Nephron progenitor cell (in vitro differentiated cells): ENCODE measurements at places on chromosomes 7 and 10.

DNA sequence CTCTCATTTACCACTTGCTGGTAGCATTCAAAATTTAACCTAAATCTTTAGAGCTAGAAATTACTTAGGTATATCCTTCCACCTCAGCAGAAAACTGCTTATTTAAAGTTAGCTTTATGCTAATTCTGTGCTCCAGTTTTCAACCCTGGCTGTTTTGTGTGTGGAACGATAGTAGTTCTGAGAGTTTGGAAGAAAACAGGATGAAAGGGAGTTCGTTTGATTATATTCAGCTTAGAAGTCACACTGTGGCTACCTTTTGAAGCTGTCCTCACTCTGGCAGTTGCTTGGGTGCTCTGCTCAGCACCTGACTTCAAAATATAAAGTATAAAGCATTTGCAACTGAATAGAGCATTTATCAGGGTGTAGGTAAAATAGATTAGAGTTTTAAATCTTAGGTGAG is 2.6 kb upstream of the ASCC1 start:
- peaks cover 21% of the 10 kb centered on the region for H3K36me3 ChIP-seq
- peaks cover 45% of the 10 kb centered on the region for H3K4me1 ChIP-seq
- peak overlapping the region; percentile 62 for H3K27ac ChIP-seq
- DNase-seq: no peak

DNA sequence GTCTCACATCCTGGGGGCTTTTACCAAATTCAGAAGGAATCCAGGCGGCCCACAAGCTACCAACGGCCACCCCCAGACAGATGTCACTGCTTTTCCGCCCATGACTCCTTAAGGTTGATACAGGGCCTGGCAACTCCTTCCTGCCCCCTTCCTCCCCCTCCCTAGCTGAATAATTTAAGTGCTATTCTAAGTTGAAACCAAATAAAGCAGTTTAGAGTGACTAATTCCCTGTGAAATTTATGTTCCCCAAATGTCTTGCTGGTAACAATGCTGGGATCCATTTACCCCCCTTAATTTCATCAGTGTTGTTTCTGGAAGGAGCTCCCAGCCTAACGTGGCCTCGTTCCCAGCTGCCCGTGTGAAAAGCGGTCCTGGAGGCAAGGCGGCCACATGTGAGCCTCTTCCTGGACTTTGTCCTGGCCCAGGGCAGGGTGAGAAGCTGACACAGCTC is 109.6 kb downstream of the TMEM130 start:
- H3K36me3 ChIP-seq: no peaks in the 10 kb centered on the region
- DNase-seq: no peak
- peaks cover 15% of the 10 kb centered on the region for H3K27me3 ChIP-seq
- no peak overlapping the region for H3K4me3 ChIP-seq
- no peak overlapping the region for H3K27ac ChIP-seq

DNA sequence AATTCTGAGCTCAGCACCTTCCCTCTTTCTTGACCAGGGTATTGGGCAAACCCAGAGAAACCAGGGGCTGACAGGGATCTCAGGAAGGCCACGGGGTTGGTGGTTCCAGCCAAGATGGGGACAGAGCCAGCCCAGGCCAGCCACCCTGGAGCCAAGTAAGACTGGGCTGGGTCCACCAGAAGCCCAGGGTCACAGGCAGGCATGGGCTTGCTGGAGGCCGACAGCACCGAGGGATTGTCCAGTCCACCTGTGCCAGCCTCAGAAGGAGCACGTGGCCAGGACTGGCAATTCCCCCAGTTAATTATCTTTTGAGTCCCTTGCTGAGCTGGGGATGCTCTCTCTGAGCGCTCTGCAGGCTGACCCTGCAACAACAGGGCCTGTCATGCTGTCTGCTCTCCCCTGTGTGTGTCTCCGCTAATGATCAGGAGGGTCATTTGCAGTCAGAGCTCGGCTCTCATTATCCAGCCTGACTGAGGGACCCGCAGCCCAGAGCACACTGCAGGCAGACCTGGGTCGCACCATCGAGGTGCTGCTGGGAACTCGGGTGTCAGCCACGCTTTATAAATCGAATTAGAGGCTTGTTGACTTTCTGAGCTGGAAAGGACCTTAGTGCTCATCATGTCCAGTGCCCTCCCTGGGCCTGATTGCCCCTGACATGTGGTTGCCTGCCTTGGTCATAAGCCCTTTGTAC is 69.5 kb upstream of the PPIF start:
- DNase-seq: no peak
- peaks cover 55% of the 10 kb centered on the region for H3K4me1 ChIP-seq
- no peak overlapping the region for H3K4me3 ChIP-seq
- peak overlapping the region; percentile 64 for H3K27ac ChIP-seq
- peaks cover 46% of the 10 kb centered on the region for H3K36me3 ChIP-seq
- H3K27me3 ChIP-seq: peaks cover 9% of the 10 kb centered on the region

DNA sequence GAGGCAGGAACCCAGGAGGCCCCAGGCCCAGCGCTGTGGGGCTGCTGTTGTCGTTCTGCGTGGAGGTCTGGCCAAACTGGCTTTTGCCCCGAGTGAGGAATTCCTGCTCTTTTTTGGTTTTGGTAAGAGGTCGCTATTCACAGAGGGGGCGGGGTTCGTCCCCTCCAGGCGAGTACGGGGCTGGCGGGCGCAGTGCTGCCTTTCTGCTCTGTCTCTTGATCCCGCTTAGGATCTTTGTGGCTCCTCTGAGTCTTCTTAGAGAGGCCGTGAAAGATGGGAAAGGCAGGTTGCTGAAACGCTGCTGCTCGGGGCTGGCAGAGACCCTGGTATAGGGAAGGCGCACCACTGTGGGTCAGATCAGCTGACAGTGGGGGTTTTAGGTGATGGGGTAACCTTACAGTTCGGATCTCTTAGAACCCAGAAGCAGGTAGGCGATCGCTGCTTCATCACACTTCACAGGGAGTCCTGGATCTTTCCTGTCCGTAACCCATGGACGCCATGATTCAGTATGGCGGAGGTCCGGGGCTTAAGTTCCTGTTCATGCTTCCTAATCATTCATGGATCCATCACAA is 136.7 kb downstream of the KIF20B start:
- H3K36me3 ChIP-seq: no peaks in the 10 kb centered on the region
- no peak for DNase-seq
- H3K27ac ChIP-seq: no peak overlapping the region
- H3K27me3 ChIP-seq: no peaks in the 10 kb centered on the region

DNA sequence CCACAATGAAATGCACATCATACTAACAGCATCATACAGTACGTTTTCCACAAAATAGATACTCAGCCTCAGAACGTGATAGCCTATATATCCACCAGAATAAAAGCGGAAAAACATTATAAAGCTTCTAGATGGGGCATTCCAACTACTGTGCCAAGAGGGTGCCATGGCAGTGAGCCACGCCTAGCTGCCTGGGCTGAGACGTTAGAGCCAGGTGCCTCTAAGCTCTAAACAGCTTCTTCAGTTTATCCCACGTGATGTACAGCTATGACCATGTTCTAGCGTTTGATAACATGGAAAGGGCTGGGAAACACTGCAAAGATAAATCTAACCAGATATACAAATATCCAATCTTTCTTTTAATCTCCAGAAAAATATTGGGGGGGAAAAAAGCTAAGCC is 17.8 kb downstream of the USP6NL start:
- no peak overlapping the region for H3K4me3 ChIP-seq
- peaks cover 20% of the 10 kb centered on the region for H3K36me3 ChIP-seq
- peaks cover 3% of the 10 kb centered on the region for H3K27me3 ChIP-seq

DNA sequence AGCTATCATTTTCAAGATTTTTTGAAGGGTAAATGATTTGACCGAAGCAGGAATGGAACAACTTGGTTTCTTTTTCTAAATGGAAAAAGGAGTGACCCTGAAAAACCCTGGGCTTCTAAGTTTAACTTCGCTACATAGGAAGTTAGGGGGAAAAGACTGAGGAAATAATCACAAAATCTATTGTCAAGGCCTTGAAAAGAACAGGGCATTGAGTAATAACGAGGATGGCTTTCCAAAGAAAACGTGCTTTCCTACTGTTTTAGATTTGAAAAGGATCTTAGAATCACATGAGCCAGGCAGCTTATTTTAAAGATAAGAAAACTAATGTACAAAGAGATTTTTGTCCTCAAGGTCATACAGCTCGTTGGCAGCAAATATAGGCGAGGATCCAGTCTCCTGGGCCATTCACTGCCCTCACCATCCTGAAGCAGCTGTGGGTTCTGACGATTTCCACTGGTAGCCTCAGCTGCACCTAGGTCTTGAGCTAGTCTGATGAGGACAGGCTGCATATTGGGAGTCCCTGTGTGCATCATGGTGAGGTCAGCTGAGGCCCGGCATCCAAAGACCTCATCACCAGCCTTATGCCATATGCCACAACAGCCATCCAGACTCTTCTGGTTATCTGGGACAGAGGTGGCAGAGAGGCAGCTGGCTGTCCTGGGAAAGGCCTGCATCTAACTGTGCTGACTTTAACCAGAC is 384.7 kb upstream of the NRP1 start:
- H3K36me3 ChIP-seq: peaks cover 16% of the 10 kb centered on the region
- H3K27me3 ChIP-seq: no peaks in the 10 kb centered on the region
- H3K4me3 ChIP-seq: no peak overlapping the region
- no peak for DNase-seq
- peaks cover 36% of the 10 kb centered on the region for H3K4me1 ChIP-seq

- H3K4me3 ChIP-seq: no peak overlapping the region
- H3K27me3 ChIP-seq: peaks cover 39% of the 10 kb centered on the region
- H3K4me1 ChIP-seq: peaks cover 60% of the 10 kb centered on the region
- H3K27ac ChIP-seq: no peak overlapping the region
- no peaks in the 10 kb centered on the region for H3K36me3 ChIP-seq
- DNase-seq: no peak
These were observed 161.8 kb downstream of the NRF1 start for GRCh38 chr7:129773328-129773731.

GRCh38 chr7:29989257-29989995 is at the start of gene SCRN1:
SCRN1 (minus strand) TSS chr7:29989801; CDS start chr7:29969067, 20,734 bp downstream.
- H3K27ac ChIP-seq: peak within 1 kb of the TSS; percentile 99
- H3K4me3 ChIP-seq: peak within 1 kb of the TSS; percentile 91
- peak; percentile 72 for DNase-seq
- H3K27me3 ChIP-seq: peaks cover 6% of the 10 kb centered on the region
- peaks cover 14% of the 10 kb centered on the region for H3K36me3 ChIP-seq

DNA sequence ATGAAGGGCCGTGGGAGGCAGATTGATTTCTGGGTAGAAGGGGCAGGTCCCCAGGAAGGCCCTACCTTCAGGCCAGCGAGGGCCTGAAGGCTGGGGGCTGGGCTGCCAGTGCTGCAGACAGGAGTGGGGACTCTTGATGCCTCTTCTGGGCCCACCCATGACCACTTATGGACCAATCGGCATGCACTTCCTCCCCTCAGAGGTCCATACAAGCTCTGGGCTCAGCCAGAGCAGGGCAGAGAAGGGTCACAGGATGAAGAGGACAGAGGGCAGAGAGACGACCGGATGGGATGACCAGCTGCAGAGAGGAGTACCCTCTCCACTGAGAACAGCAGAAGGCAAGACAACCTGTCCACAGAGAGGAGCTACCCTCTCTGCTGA is 120.1 kb downstream of the DYNC2I1 start:
- peak overlapping the region; percentile 82 for H3K4me3 ChIP-seq
- no peak for DNase-seq
- peak overlapping the region; percentile 45 for H3K27ac ChIP-seq
- H3K4me1 ChIP-seq: peaks cover 19% of the 10 kb centered on the region
- no peaks in the 10 kb centered on the region for H3K36me3 ChIP-seq

DNA sequence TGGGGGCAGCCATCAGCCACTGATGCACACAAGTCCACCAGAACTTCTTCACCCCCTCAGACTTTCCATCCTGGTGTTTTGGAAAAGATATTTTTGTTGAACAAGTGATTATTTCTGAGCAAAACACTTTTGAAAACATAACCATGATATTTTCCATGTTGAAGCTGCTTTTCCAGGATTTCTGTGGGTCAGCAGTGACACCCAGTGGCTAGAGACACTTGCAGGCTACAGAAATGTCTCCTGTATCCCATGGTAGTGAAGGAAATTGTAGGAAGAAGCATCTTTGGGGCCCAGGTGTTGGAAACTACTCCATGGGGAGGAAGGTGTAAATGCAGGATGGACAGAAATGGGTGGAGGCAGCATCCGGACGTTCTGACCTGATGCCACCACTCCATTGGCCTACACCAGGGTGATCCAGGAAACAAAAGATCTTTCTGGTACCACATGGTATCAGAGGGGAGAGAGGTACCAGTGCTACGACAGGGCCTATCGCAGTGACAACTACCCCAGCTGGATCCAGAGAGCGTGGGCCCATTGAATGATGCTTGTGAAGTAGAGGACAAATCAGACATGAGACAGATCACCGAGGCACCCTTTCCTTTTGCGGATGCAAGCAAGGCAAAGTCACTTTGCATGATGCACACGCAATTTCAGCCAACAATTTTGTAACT is 111.7 kb upstream of the COBL start:
- DNase-seq: no peak
- H3K36me3 ChIP-seq: no peaks in the 10 kb centered on the region
- no peaks in the 10 kb centered on the region for H3K4me1 ChIP-seq
- H3K27me3 ChIP-seq: peaks cover 6% of the 10 kb centered on the region

DNA sequence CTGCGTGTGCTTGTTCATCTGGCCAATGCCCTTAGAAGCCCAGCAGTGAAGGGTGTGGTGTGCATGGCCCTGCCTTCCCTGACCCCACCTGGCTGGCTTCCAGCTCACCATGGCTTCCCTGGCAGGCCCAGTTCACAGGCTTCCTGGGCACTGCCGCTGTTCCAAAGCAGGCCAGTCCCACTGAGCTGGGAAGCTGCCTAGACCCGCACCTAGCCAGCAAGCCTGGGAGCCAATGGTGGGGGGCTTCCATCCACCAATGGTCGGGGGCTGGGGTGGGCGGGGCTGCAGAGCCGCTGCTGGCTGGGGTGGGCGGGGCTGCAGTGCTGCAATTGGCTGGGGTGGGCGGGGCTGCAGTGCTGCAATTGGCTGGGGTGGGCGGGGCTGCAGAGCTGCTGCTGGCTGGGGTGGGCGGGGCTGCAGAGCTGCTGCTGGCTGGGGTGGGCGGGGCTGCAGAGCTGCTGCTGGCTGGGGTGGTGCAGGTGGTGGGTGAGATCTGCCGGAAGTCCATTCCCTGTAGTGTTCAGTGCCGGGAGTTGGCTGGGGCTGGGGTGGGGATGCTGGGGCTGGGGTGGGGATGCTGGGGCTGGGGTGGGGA is 12.4 kb downstream of the CALY start:
- H3K4me3 ChIP-seq: peak overlapping the region; percentile 52
- no peaks in the 10 kb centered on the region for H3K36me3 ChIP-seq
- H3K4me1 ChIP-seq: peaks cover 23% of the 10 kb centered on the region

DNA sequence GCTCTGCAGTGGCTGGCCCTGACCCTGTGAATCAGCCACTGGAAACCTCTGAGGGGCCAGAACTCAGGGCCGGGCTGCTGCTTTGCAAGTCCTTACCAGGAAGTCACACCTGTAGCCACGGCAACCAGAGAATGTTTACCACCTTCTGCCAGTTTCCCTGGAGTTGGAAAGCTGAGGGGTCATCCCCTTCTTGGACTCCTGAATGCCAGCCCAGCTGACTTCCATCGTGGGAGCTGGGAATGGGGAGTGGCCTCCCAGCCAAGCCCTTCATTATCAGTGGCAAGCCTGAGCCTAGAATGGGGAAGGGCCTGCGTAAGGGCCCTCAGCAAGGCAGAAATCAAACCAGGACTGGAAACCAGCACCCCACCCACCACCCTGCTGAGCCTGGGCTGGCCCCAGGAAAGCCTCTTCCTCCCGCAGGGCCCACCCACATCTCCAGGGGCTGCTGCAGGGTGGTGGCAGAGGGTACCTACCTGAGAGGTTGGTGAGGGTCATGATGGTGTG is 6.5 kb upstream of the CRHR2 start:
- H3K36me3 ChIP-seq: no peaks in the 10 kb centered on the region
- DNase-seq: peak; percentile 56
- no peak overlapping the region for H3K27ac ChIP-seq
- H3K4me1 ChIP-seq: peaks cover 16% of the 10 kb centered on the region
- H3K4me3 ChIP-seq: no peak overlapping the region
- peaks cover 29% of the 10 kb centered on the region for H3K27me3 ChIP-seq

- H3K27ac ChIP-seq: no peak overlapping the region
- peaks cover 34% of the 10 kb centered on the region for H3K27me3 ChIP-seq
- peaks cover 24% of the 10 kb centered on the region for H3K36me3 ChIP-seq
- peaks cover 20% of the 10 kb centered on the region for H3K4me1 ChIP-seq
- peak overlapping the region; percentile 54 for H3K4me3 ChIP-seq
These were observed 1.5 kb downstream of the ENTPD7 start for GRCh38 chr10:99660662-99661376.
